AG20443 (cell line): ENCODE measurements at places on chromosomes 5 and 9.

- DNase-seq, result no peak
Observed at GRCh38 chr9:3809724-3810123, 283.9 kb upstream of the RFX3 start.

GRCh38 chr9:121640491-121641223 lies 10.8 kb upstream of the DAB2IP start:
- no peak for DNase-seq

DNA sequence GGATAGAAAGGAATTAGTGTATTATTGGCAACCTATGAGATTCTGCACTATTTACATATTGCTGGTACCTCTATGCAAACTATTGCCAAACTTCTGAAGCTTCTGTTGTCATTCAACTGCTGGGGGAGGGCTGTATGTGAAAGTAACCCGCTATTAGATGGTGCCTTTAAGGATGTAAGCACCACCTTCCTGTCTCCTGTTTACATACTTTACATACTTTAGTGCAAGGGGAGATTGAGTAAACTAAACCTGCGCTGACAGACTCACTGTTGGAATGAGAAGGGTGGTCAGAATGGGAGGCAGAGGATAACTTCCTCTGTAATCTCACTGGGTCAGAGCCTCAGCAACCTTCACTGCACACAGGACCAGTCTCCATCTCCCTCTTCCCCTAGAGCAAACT lies 123.8 kb downstream of the NR3C1 start:
- DNase-seq, result no peak

DNA sequence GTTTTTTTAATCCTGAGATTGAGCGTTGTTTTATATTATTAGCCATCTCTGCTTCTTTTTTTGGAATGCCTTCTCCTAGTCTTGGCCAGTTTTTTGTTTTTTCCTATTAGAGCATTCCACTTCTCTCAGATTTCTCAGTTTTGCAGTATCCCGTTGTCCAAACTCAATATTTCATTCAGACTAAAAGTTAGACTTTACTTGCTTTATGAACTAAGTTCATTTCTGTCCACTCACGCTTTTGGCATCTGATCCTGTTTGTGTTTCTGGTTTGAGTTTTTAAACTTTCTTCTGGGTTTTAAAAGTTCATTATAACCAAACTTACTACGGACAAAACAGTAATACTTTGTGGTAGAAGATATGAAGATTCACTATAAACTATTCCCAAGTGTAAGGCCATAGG lies 288.3 kb upstream of the MPDZ start:
- DNase-seq, result no peak

- no peak for DNase-seq
Observed at GRCh38 chr9:75117564-75117963, 29.2 kb downstream of the OSTF1 start.

GRCh38 chr5:60352992-60353599 lies 346.9 kb downstream of the DEPDC1B start:
- no peak for DNase-seq

GRCh38 chr5:115571441-115571878 lies 26.9 kb upstream of the FEM1C start:
- DNase-seq, result no peak

DNA sequence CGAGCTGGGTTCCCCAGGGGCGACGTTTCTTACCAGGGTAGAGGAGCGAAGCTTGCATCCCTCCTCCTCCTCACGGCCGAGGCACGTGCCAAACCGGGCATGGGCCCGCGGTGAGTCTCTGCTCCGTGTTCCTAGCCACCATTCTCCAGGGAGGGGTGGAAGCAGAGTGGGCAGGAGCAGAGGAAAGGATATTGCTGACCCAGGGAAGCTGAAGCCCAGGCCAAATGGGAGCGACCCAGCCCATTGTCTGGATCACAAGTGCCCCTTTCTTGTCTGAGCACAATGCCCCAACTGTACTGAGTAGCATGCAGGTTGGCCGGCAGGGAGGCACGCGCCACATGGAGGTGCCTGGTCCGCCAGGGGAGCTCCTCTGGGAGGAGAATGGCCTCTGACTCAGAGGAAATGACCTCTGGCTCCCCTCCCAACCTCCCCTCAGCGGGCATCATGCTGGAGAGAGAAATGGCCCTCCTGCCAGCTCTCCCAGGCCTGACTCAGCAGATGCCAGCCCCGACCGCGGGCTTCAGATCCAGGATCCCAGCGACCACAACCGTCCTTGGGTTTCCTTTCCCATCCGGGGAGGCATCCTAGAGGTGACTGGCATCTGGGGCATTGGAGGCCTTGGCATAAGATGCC lies 1.1 kb downstream of the PRR7 start:
- DNase-seq, result peak; percentile 60

DNA sequence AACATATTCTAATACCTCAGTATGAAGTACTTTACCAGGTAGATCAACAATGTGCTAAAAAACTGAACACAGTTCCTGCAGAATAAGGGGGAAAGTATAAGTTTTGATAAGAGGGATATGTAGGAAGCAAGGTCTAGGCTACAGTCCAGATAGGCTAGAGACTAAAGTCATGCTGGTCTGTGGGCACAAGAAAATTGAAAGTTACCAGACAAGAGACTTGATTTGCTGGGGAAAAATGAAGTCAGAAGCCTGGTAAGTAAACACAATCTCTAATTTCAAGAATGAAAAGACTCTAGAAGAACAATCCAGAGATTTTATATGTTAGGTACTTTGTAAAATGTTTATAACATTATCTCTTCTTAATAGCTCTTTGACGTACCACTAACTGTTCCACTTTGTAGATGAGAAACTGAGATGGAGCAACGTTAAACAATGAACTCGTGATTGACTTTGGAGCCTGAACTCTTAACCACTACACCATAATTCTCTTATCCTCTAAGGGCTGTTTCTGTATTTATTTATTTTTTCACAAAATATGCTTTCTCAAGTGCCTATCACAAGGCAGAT lies 19.5 kb downstream of the ADAMTS6 start:
- no peak for DNase-seq

DNA sequence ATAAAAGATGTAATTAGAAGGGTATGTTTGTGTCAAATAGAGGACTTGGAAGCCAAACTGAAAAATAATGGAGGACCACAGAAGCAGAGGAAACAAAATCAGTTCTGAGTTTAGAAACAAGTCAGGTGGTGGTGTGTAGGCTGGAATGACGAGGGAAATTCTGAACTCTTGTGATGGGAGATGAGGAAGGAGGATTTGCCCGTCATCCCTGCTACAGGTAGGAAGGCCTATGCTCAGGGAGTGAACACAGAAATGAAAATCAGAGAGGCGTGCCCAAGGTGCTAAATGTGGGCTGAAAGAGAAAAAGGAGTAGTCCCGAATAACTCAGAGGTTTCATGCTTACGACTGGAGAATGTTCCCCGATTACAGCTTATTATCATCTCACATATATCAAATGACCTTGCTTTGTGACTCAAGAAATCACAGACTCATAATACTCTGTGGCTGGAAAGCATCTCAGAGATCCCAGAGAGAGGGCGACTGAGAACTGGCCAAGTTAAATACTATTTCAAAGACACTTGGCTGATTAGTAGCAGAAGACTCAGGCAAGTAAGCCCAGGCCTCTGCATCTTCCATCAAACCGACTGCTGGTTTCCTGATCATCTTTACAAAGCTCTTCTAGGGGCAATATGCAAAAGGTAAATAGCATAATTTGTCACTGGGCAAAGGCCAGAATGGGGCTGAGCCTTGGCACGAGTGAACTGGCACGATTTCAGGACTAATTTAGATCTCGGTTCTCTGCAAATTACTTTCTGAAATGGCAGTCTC lies 126.0 kb downstream of the SUSD1 start:
- DNase-seq, result peak; percentile 44

- no peak for DNase-seq
Observed at GRCh38 chr5:135986401-135986800, 31.6 kb upstream of the LECT2 start.

DNA sequence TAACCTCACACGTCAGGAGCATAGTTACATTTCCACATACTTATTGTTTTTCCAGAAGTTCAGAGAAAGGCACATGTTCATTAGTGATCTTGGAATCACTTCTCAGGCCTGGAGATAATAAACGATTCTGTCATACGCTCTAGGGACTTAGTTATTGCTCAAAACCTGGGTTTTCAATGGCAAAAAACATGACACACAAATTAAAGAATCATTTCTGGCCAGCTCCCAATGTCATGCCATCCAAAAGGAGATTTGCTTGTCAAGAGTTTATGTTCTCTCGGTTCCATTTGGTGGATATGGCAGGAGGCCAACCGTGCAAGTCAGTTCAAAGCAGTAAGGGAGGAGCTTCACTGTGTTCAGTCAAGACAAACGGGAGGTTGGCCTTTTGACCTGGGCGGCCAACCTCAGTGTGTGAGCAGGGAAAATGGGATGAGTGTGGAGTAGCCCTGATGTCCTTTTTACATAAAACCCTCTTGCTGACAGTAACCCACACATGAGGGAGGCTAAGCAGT lies 123.4 kb downstream of the NXNL2 start:
- no peak for DNase-seq

DNA sequence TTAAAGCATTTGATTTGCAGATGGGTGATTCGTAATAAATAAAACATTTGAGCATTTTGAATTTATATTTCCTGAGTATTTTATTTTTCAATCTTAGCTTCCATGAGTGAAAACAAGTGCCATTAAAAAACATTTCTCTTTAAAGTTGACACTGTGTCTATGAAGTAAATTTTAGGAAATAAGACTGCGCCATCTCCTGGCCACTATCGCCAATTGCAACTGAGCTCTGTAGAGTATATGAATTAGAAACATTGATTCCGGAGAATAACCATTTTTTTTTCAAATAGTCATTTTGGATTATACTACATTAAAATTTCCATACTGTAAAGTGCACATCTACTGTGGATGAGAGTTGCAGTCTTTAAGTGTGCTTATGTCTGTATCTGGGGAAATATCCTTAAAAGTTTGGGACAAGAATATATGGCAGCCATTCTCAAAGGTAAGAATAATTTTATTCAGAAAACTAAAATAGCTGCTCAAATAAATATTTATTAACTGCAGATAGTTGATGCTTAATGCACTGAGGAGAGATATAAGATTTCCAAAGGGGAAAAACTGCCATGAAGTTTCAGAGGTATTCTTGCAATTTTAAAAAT lies 5.9 kb downstream of the DMRTA1 start:
- peak; percentile 12 for DNase-seq

DNA sequence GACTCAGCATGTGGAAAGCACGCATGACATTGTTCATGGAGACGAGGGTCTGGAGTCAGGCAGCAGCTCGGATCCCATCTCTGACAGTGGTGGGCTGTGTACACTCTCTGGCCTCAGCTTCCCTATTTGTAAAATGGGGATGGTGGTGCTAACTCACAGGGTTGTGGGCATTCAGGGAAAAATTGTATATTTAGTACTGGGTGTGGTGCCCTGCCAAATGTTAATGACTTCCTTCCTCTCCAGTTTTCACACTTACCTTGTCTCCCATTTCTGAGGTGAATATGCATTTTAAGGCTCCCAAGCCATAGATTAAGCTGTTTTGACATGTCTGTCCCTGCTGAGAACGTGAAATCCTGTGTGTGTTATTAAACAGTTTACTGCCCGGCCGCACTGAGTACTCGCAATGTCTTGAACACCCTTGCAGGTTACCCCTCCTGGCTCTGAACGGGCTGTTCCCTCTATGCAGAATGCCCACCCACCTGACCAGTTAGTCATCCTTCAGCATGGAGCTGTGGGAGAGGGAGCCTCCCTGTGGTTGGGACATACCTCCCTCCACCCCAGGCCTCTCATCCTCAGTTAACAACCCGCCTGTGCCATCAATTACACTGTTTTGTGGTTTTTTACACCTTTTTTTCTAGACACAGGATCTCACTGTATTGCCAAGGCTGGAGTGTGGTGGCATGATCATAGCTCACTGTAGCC lies 25.8 kb downstream of the TJP2 start:
- peak; percentile 44 for DNase-seq

GRCh38 chr5:27769748-27770402 lies 731.5 kb upstream of the CDH9 start:
- no peak for DNase-seq

- no peak for DNase-seq
Observed at GRCh38 chr5:57561231-57561842, 78.7 kb upstream of the ACTBL2 start.

GRCh38 chr5:34539183-34539582 lies 116.9 kb upstream of the RAI14 start:
- DNase-seq, result no peak

DNA sequence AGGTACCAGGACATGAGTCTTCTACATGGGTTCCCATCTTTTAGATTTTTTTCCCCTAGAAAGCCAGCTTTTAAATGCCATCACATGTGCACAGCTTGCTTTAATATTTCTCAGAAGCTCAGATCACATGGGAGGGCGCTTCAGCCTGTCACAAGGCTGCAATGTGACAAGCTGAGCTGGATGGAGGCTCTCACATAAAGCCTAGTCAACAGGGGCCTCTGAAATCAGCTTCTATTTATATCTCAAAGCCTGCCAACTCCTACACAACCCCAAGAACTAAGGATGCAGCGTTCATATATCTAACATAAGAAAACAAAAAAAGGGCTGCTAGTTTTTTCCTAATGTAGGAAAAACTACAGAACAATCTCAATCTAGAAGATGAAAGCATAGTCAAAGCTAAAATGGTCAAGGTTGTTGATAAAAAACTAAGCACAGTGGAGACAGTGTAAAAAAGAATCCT lies 2.3 kb downstream of the ZFAND5 start:
- peak; percentile 43 for DNase-seq

GRCh38 chr5:102537011-102537410 lies 38.2 kb upstream of the SLCO6A1 start:
- no peak for DNase-seq

DNA sequence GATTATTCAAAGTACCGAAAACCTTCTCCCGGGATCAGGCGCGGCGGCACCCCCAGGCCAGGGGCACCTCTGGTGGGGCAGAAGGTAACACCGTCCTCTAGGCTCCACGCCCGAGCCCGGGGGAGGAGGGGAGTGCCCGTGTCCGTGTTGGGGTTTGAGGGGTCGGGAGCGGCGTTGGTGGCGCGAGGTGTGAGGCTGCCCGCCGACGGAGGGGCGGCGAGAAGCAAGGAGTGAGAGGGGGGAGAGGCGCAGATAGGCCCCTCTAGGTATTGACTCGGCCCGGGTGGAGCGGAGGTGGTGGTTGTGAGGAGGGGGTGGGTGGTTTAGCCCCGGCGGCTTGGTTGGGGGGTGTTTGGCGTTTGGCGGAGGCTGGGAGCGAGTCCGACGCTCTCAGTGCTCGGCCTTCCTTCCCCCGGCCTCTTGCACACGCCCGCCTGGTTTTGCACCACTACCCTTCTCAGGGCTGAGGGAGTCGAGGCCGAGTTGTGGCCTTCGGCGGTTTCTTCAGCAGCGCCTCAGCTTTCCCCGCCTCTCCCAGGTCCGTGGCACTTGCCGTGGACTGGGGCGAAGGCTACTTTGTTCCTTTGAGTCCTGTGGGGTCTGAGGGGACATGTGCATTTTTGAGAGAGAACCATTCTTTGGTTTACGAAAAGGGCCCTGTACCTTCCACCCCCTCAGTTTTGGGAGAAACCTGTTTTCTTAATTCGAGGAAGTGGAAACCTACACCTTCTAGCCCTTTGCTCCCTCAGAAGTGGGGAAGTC lies 450 bp downstream of the GPBP1 start:
- peak; percentile 32 for DNase-seq
